ENCODE measurements at places on chromosomes 4 and X.

DNA sequence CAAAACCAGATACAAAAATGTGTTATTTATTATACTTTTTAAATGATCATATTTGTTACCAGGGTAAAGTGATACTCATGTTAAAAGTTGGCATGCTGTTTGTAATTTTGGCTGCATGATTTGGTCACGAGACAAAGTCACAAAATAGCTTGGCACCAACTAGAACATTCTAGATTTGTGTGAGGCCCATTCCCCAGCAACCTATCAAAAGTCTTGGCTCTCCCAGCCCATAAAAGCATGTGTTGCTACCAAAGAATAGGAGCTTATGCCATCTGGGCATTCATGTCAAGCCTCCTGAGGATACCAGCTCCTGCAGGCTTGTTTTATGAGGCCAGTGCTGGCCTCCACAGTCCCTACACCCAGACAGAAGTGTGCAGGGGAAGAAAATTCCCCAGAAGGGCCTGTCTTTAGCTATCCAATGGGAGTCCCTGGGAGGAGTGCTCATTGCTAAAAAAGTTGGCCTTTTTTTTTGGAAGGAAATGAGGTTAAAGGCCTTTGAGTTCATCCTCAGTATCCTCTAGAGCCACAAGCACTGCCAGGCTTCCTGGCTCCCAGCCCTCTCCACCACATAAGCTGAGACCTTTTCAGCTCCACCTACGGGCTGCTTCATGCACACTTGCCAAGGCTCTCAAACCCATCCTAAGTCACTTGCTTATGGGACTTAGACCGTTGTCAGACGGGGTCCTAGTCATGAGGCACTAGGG lies 211.9 kb upstream of the EOLA2 start:
- DNase-seq, result no peak

- no peak for DNase-seq
Measured at GRCh38 chrX:43808231-43808630, 74.0 kb downstream of the MAOB start.

GRCh38 chr4:159484864-159485263 lies 382.0 kb downstream of the RAPGEF2 start:
- DNase-seq, result no peak

DNA sequence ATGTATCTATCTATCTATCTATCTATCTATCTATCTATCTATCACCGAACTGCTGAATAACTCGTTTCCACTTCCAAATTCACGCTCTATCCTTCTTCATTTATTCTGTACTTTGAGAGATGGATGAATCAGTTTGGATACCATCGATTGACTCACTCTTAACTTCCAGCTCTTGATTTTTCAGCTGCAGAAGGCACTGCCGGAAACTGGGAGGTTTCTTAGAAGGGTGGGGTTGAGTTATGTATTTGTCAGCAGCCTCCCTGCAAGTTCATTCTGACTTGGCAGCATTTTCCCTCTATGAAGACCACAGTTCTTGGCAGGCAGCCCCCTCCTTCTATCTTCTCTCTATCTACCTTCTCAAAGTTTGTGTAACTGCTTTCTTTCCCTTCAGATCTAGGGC lies 112.0 kb upstream of the MAGEB18 start:
- DNase-seq, result no peak

- no peak for DNase-seq
Measured at GRCh38 chr4:27100713-27101112, 240.1 kb downstream of the STIM2 start.

GRCh38 chr4:648579-649292 lies 23.4 kb downstream of the PDE6B start:
- no peak for DNase-seq

- peak; percentile 76 for DNase-seq
Measured at GRCh38 chr4:183621875-183622274, 37.1 kb downstream of the RWDD4 start.

DNA sequence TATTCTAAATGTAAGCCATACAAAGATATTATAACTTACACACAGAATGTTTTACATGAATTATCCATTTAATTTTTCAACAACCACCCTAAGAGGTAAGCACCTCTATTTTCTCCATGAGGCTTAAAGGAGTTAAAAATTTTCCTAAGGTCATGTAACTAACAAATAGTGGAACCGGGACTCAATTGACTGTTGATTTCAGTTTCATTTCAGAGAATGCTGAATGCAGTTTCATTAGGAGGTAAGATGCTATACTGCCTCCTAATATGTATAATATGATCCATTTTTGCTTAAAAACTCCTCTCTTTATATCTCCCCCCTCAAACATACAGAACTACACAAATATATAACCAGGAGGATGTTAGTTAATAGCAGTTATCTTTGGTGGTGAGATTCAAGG lies 29.1 kb downstream of the PHKA1 start:
- DNase-seq, result no peak
